ENCODE measurements at places on chromosomes 6 and 20.

DNA sequence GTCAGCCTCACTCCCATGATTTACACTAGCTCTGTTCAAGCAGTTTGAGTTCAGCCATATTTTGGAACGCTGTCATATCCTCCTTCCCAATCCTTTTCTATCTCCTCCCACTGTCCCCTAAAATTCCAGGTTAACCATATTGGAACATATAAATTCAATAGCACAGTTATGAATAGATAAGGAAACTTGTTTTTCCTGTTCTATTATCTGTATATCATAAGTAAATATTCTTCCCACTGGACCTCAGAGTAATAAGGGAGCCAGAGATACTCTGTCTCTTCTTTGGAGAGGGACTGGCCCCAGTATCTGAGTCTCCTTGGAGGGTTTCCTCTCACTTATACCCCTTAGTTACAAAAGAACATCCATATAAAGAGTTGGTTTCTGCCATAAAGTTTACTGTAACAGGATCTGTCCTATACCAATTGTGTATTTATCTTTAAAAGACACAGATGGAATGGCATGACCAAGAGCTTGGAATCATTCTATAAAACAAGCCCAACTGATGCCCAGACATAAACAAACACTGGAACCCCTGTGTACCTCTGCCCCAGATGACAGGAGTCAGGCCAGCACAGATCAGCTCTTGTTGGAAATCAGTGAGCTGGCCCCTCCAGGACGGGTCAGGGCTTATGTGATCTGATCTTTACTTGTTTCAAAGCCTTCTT is 67.1 kb downstream of the EPB41L2 start:
- DNase-seq: no peak

DNA sequence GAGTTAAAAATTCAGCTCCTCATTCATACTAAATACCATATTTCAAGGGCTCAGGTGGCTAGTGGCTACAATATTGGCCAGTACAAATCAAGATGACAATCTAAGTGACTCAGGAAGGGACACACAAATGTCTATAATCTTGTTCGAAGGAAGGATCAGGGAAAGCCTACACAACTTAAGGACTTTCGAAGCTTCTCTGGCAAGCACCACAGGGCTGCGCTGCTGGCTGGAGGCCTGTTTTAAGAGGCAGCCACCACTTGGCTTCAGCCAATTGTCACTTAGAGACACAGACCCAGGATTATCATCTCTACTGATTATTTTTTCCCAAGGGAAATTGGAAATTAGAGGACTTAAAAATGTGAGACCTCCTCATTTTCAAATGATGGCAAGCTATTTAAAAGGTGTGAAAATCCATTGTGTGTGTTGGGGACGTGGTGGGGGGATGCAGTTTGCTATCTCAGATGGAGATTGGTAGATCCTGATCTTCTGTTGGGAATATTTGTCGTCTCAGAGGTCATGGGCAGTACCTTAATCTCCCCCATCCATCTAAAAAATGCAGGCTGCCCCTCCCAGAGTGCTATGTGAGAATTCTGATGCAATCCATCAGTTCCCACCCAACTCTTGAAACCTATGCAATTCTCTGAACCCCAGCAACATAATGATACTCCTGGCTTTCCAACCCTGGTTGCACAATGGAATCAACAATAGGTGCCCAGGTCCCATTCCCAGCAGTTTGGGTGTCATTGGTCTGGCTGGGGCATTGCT is 11.3 kb downstream of the ARHGAP40 start:
- DNase-seq: no peak

- DNase-seq: no peak
Observed at GRCh38 chr6:13431861-13432465, 55.4 kb downstream of the GFOD1 start.

GRCh38 chr6:151417477-151417876 is 26.1 kb upstream of the ZBTB2 start:
- DNase-seq: no peak

GRCh38 chr6:40916845-40917244 is 122.2 kb downstream of the UNC5CL start:
- no peak for DNase-seq

GRCh38 chr20:48210111-48211027 is 425.1 kb upstream of the SULF2 start:
- DNase-seq: no peak

DNA sequence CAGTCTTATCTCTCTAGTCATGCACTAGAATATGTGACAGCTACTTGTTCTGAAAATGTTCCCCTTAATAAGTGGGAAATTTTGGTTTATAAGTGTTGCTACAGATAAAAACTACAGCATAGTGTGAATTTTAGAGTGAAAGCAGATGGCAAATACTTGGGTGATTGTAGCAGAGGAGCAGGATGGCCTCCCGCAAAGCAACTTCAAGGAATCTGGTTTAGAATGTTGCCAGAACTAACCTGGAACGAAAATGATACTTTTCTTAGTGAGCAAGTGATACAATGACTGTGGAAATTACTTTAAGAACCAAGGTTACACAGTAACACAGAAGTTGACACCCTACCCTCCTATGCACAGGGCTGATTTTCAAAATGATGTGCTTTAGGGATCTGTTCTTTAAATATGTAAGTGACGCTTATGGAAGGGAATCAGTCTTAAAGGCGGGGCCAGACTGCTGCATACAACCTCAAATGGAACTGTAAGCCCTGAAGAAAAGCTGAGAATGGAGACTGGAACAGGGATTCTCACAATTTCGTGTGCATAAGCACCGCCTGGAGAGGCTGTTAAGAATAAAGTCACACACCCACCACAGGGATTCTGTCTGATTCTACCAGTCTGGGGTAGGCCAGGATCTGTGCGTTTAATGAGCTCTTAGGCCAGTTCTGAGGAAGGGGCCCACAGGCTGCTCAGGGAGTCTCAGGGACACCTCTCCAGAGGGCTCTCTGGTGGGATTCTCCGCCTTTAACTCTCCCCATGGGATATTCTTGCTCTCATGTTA is 97.9 kb downstream of the FYN start:
- DNase-seq: no peak

- no peak for DNase-seq
Observed at GRCh38 chr6:25363427-25363826, 84.3 kb downstream of the CARMIL1 start.

DNA sequence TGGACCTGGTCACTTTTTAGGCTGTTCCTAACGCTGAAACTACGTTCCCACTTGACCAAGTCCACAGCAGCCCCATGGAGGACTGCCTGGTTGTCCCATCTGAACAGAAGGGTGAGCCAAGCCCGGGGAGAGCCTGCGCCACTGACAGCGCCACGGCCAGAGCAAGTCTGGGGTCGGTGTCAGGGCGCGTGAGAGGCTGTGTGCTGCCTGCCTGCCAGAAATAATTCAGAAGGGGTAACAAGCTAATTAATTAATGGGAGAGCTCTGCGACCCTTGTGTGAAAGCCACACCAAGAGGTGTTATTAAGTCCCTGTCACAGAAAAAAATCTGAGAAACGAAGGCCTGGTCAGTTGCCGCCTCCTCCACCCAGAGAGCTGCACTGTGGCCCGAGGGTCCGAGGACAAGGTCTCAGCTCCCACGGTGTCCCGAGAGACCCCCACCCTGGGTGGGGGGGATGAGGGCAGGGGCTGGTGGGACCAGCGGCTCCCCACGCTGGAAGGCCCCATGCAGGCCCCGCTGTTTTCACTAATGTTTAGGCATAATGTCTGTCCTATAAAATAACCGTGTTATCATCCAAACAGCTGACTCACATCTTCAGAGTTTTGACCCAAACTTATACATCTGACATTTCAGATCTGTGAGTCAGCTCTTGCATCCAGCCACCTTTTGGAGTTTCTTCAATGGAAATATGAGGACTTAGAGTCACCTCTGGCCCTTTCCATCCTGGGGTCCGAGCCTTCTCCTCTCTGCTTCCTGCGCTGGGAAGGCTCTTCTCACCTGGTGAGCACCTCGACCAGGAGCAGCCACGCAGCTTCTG is 58.5 kb downstream of the DLL1 start:
- DNase-seq: no peak

GRCh38 chr20:53899351-53900167 is 170.8 kb downstream of the BCAS1 start:
- no peak for DNase-seq

- DNase-seq: no peak
Observed at GRCh38 chr6:35089935-35090505, 51.1 kb downstream of the TCP11 start.

DNA sequence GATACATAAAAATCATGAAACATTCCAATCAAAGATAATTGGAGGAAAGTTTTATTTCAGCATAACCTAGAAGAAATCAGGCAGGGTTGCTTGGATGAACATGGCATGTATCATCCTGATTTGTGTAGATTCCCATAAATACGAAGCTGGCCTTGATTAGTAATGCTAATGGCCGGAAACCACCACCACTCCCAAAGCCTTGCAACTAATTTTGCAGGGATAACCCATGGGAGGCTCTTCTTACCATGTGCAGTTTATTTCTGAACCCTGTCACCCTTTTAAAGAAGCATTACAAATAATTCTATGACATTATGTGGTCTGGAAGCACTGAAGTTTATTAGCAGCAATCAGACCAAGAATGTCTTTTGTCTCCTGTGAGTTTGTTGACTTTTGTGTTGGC is 80.8 kb downstream of the AIG1 start:
- DNase-seq: no peak

DNA sequence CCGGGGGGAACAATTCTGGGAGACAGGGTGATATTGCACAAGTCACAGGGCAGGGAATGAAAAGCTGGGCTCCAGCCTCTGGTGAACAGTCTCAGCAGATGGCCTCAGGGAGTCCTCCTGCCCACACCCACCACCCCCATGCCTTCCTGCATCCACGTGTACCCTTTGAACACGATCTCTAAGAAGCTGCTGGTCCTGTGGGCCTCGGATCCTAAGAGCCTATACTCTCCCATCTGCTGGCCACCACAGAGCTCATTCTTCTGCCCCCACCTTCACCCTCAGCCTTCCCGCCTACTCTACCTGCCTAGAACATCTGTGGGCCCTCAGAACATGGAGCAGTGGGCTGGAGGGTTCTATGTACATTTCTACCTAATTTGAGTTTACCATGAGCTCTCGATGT is 60.3 kb downstream of the TRERF1 start:
- DNase-seq: no peak

DNA sequence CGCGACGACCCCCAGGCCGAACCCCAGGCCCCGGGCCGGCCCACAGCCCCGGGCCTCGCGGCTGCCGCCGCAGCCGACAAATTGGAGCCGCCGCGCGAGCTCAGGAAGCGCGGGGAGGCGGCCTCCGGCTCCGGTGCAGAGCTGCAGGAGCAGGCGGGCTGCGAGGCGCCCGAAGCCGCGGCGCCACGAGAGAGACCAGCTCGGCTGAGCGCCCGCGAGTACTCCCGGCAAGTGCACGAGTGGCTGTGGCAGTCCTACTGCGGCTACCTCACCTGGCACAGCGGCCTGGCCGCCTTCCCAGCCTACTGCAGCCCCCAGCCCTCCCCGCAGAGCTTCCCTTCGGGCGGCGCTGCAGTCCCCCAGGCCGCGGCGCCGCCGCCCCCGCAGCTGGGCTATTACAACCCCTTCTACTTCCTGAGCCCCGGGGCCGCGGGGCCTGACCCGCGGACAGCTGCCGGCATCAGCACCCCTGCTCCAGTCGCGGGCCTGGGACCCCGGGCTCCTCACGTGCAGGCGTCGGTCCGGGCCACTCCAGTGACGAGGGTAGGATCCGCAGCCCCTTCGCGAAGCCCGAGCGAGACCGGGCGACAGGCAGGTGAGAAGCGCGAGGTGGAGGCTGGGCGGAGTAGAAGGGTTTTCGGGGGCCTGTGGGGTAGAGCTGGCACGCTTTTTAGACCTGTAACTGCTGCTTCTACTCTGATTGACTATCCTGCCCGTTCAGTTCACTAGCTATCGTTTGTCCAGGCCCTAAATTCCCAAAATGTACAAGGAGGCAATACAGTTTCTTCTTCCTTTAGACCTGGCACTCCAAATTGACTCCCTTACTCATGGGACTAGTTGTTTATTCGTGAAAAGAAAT is 654 bp downstream of the FAM8A1 start:
- DNase-seq: peak; percentile 55

GRCh38 chr6:12419631-12420272 is 129.6 kb downstream of the EDN1 start:
- DNase-seq: no peak

DNA sequence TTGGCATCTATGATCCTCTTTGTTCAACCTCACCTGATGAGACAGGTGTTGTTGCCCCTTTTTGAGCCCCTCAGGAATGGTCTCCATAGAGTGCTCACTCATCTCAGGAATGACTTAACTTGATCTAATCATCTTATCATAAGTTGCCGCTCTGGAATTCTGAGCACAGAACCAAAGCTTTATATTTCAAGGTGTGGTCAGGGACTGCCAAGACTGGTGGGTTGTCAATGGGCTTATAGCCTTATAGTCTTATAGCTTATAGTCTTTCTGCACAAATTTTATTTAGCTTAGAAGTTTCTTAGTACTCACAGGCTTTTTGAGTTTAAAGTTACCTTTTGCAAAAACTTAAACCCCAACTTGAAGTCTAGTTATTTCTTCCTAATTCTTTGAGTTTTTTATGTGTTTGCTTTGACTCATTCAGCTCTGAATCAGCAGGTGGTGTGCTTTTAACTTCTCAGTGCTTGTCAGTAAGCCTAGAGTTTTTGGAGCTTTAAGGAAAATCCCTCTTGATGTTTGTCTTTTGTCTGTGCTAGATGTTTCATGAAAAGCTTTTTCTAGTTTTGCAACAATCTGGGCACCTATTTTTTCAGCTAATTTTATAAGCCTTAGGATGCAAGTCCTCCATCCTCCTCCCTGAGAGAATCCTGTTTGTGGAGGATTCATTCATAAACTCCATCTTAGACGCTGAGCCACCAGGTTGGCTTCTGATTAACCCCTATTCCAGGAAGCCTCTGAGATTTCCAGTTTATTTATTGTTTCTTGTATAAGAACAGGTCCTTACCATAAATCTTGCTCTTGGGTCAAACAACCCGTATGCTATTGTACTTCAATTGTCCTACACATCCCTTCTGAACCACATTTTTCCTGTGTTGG is 72.3 kb upstream of the SSTR4 start:
- DNase-seq: no peak

GRCh38 chr6:148109732-148110131 is 232.9 kb upstream of the SASH1 start:
- DNase-seq: no peak

GRCh38 chr6:134909701-134910592 is 40.0 kb downstream of the ALDH8A1 start:
- no peak for DNase-seq

- DNase-seq: no peak
Observed at GRCh38 chr6:52183131-52183713, 3.0 kb upstream of the IL17A start.

GRCh38 chr20:41175727-41176330 is 38.5 kb downstream of the PLCG1 start:
- no peak for DNase-seq

GRCh38 chr6:26309731-26310142 is 55.3 kb upstream of the BTN3A2 start:
- DNase-seq: no peak

- no peak for DNase-seq
Observed at GRCh38 chr6:154894902-154895301, 100.2 kb upstream of the TIAM2 start.
